SW480 (cell line): ENCODE measurements at places on chromosomes 5 and 9.

DNA sequence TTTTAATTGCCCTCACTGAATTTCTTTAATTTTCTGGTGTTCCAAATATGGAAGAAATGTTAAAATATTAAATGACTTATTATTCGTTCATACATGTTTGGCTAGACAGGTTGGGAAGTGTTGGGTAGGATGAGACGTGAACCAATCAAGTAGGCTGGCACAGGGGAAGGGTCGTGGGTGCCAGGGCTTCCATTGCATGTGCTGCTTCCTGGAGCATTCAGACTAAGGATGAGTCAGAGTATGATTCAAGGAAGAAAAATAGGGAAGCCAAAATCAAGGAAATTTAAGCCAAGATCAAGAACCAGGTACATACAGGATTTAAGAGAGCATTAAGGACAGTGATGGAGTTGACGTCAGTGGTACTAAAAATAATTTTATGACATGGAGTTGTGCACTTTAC lies 2068.0 kb downstream of the MAT2B start:
- no peak for DNase-seq

- DNase-seq: no peak
Observed at GRCh38 chr5:54986269-54986654, 869 bp upstream of the ESM1 start.

DNA sequence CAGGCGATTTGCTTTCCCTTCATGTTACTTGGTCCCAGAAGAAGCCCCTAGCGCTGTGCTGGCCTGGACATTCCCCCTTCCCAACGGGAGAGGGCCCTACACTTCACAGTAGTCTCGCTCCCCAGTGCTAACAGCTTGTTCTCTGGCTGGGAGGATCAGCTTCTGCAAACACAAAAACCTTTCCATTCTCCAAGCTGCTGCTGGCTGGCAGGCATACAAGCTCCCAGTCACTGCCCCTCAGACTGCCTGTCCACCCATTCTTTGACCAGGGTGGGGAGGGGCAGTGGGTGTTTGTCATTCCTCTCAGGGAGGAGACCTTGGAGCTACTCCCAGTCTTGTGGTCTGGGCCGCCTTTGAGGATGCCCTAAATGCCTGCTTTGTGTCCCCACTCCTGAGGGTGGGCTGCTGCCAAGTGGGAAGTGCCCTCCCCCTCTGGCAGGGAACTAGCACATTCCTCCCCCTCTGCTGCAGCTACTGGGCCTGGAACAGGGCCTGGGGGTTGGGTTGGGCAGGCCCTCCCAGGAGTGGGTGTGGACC lies 20.8 kb downstream of the ENHO start:
- DNase-seq: peak; percentile 63

DNA sequence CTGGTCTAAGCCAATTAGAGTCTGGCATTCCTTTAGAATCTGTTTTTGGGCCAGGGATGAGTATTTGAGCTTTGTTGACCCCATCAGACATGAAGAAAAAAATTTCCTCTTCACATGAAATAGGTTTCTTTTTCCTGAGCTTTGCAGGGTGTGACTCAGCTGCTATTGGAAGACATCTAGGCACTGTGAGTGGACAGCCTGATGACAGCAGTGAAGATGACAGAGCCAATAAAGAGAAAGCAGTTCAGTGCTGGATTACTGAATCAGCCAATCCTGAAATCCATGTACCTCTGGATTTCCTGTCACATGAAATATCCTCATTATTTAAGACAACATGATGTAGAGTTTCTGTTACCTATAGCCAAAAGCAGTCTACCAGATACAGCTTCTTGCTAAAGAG lies 51.3 kb upstream of the GRIA1 start:
- DNase-seq: no peak

DNA sequence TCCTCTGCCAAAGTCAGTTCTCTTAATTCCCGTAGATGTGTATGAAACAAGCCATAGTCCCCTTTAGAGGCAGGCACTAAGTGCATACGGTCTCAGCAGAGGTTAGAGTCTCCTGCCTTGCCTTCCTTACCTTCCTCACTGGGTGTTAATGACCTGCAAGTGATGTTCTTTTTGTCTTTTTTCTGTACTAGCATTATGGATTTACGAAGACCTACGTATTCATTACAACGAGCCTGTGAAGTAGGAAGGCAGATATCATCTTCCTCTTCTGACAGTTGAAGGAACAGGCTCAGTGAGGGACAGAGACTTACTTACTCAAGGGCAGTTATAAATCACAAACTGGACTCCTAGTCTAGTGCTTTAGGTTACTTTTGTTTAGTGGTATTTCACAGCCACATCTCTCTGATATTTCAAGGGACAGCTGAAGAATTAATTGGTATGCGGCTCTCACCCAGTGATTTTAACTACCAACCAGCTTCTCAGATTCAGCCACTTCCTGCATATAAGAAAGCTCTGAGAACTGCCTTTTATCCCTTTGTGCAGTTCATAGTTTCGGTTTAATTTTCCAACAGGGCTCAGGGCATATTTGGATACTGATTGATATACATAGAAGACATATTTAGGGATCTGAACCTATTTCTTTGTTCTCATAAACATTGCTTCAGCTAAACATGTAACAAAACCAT lies 85.1 kb upstream of the CKMT2 start:
- no peak for DNase-seq
